ENCODE measurements at places on chromosomes 5 and 9.

DNA sequence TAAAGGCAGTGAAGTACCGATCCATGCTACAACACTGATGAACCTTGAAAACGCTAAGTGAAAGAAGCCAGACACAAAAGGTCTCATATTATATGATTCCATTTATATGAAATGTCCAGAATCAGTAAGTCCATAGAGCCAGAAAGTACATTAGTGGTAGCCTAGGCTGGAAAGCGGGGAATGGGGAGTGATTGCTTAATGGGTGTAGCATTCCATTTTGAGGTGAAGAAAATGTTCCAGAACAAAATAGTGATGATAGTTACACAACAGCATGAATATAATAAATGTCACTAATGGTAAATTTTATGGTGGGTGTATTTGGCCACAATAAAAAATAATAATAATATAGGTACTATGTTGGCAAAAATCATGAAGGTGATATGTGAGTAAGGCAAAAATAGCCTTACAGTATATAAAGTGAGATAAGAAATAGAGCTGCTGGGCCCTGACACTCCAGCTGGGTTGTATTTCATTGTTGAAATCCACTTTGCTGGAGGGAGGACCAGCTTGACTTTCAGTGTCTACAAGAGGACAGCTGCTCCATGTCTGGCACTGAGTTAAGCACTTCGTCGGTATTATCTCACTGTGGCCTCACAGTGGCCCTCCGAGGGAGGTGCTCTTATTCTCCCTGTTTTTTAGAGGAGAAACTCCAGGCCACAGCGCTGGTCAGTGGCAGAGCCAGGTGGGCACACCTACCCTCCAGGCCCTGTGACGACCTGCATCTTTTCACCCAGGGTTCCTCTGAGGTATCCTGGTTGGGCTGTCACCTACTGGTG, 22.4 kb upstream of the ANGPTL2 start:
- ATAC-seq: peak; percentile 90

DNA sequence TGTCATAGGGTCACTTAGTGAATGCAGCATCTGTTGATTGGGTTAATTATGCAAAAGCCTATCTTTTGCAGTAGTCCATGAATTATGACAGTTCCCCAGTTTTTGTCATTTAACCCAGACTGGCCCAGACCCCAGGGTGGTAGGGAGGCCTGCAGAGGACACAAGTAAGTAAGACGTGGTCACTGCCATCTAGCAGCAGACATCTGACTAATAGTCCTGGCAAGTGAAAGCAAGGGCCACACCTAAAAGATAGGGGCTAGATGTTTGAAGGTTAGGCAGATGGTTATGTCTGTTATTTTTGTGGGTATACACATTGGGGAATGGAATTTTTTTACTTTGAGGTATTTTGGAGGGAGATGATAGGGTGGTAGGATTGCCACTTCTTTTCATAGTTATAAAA, 48.0 kb downstream of the RAB14 start:
- ATAC-seq: no peak

GRCh38 chr9:27943501-27943900, 370.2 kb upstream of the C9orf72 start:
- ATAC-seq: no peak

- no peak for ATAC-seq
Observed at GRCh38 chr5:126014676-126015075, 408.5 kb upstream of the GRAMD2B start.

- no peak for ATAC-seq
Observed at GRCh38 chr9:138050472-138051330, 173.1 kb downstream of the CACNA1B start.

GRCh38 chr9:70385426-70385825, 29.0 kb downstream of the KLF9 start:
- ATAC-seq: no peak

DNA sequence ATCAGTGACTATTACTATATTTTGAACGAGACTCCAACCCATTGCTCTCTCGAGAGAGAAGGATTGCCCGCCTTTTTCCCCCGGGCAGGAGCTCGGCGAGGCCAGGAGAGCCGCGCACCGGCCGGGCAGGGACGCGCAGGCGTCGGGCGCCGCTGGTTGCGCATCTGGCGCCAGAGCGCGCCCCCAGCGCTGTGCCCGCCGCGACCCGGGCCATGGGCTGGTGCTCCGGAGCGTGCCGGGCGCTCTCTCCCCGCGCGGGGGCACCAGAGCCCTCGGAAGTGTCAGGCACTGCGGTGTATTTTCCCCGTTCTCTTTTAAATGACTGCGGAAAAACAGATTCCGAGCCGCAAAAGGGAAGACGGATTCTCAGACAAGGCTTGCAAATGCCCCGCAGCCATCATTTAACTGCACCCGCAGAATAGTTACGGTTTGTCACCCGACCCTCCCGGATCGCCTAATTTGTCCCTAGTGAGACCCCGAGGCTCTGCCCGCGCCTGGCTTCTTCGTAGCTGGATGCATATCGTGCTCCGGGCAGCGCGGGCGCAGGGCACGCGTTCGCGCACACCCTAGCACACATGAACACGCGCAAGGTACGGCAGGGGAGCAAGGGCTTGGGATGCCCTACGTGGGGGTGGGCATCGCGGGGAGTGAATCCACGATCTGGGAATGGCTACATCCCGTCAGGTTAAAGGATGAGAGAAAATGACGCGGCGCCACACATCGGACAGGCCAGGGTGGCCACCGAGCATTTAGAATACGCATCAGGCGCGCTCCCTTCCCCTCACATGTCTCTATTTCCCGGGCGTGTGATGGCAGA, 1.1 kb upstream of the NTRK2 start:
- ATAC-seq: peak; percentile 69
